Activated CD8-positive, alpha-beta memory T cell treated with anti-CD3 and anti-CD28 coated beads for 48 hours (primary cell): ENCODE measurements at places on chromosomes 11 and 22.

DNA sequence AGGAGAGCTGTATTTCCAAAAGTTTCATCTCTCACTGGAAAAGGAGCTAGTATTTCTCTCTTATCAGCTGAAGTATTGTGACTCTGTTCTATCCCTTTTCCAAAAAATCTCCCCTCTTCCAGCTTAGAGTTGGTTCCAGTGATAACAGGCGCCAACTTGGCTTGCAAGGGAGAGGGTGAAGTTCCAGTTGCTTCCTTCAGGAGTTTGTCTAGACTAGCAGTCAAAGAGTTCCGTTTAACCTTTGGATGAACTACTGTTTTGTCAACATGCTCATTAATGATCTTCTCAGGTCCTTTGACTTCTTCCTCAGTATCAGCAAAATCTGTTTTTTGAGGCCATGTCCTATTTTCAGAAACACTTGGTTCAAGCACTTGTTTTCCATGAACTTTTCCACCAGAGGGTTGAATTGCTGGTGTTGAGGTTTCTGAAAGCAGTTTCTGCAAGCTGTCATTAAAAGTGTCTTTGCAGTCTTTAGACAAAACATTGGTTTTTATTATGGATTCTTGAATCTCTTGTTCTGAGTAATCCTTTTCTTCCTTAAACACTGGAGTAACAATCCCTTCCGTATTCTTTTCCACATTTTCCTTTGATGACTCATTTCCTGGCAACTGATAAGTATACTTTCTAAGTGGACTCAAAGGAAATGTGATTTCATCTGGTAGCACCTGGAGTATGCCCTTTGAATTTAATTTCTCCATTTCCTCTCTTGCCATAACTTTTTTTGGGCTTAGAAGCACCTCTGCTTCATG is 39.7 kb upstream of the CCDC89 start:
- DNase-seq = no peak

GRCh38 chr11:90601261-90601660 is 378.4 kb upstream of the CHORDC1 start:
- no peak for DNase-seq

DNA sequence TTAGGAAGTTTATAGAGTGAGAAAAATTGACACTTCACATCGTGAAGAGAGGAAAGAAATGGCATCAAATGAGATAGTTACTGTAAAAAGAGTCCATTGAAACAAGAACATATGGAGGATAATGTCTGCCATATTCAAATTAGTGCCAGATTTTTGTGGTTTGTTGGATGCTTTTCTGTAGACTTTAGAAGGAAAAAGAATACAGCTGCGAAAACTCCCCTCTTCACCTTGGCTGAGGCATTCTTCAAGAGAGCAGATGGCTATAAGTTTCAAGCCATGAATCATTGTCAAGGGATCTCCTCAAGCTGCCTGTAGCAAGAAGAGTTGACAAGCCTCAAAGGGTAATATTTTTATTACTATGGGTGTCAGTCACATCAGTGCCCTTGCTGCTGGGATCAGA is 507.4 kb upstream of the RAG2 start:
- no peak for DNase-seq

DNA sequence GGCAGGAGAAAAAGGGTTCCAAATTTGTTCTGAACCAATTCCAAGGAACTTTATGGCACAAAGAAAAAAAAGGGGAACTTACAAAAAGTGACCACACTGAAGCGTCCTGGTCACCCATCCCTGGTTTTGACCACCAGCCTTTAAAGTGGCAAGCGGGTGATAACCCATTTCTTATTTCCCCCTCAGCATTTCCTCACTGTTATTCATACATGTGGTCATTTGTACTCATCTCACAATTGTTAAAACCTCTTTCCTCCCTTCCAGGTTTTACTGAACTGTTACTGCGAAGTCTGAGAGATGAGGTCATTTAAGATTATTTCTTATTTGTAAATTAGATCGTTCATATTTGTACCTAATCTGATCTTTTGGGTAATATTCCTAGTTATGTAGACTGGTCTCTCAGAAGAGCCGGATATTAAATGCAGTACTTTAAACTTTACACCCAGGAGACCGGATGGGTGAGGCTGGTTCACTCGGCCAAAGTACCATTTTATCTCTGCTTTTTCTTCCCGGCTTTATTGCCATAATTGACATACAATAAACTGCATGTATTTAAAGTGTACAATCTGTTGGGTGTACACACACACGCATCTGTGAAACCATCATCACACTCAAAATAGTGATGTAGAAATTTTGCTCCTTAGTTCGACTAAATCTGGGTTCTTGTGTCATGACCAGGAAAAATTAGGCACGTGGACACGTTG is 47.0 kb downstream of the CDPF1 start:
- no peak for DNase-seq

- no peak for DNase-seq
Measured at GRCh38 chr11:45850446-45850845, 3.2 kb downstream of the CRY2 start.

DNA sequence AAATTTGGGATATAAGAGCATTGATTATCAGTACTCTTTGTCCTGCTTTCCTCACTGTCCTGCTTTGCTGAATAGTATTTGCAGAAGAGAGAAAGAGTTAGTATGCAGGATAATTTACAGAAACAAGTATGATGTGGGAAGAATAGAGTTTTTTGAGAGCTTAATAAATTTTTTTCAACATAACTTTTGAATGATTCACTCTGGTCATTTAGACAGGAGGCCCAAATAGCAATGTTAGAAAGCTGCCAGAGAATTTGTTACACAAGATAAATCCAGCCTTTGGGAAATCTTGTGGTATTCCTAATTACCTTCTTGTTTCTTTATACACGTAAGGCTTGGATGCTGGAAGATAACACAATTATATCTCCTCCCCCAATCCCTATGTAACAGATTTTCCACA is 484.6 kb downstream of the CNTN5 start:
- no peak for DNase-seq

GRCh38 chr22:19810381-19811201 is 44.1 kb downstream of the GNB1L start:
- DNase-seq = no peak

- no peak for DNase-seq
Measured at GRCh38 chr11:70826541-70827335, 425.6 kb downstream of the SHANK2 start.

DNA sequence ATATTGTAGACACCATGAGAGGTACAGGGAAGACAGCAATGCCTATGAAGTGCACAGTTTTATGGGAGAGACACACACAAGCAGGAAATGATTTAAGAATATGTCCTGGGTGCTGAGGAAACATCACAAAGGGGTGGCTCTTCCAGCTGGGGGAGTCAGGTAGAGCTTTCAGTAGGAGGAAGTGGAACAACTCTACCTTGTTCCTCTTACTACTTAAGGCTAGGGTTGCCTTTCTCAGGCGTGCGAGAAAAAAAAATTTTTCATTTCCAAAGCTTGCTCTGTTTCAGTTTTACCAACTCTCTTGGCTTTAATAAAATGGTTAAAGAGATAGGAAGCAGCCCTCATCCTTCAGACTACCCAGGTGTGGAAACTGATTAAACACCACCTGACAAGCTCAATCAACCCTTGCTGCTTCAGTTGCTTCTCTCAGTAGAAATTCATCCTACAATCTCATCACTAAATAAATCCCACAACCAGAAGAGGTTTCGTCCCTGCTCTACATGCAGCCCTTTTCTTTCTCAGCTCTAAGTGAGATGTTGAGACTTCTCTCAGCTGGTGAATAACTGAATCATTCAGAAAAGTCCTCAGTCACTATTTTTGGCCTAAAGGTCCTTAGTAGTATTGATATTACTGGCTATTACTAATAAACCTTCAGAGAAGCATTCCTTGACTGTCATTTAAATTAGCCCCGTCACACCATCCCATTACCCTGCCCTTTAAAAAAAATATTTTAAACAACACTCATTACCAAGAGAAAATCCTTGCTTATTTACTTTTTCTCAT is 5.9 kb downstream of the ABTB2 start:
- no peak for DNase-seq

- no peak for DNase-seq
Measured at GRCh38 chr11:75305993-75306392, 45.5 kb downstream of the ARRB1 start.

DNA sequence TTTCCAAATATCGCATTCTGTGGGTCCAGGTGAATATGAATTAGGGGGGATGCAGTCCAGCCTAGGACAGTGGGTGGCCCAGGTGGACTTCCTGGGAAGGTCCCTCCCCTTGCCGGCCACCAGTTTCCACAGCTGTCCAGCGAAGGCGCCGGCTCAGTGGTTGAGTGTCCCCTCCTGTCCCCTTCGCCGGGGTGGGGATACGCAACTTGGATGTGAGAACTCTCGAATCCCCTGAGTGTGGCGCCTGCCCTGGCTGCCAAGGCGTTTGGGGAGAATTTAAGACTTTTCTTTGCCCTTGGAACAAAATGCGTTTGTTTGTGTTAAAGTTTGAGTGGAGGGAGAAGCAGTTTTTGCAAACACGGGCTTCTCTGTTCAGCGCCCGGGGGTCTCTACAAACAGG is 123.7 kb downstream of the KCNQ1OT1 start:
- no peak for DNase-seq

DNA sequence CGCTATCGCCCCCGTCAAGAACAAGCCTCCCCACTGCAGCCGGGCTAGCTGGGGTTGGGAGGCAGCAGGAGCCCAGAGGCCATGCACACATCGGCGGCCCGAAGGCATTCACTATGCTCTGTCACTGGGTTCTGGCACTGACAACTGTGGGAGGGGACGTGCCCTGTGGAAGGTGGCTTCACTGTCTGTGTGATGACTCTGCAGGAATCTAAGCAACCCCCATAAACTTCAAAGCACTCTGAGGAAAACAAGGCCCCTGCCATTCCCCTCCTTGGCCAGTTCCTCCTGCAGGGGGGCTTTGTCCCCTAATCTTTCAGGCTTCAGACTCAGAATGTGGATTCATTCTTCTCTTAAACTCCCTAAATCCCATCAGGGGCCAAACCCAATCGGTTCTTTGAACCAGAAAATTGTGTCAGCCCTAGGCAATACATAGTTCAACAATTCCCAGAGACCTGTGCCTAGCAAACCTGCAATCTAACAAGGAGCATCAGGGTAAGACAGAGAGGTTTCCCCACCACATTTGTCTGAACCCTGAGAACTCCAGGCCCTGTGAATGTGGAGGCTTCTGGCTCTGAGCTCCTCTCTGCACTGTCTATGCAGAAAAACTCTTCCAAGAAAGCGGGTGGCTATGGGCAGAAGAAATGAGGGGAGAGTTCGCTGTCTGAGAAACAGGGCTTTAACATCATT is 1477.2 kb downstream of the TBC1D22A start:
- no peak for DNase-seq

DNA sequence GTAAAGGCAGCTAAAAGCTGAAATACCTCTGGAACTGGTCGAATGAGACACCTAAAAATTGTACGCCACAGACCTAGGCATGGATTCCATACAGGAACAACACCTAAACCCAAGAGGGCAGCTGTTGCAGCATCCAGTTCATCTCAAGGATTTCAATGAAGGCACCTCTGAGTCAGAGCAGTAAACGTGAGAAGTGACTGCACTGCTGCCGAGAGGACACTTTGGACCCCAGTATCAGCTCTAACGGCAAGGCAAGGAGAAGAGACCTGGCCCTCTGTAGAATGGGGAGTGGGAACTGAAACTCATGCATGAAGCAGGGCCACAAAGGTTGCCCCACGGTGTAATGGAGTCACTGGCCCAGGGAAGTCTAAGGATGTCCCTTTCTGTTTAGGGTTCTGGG is 23.9 kb downstream of the MAP6 start:
- no peak for DNase-seq
